ENCODE measurements at places on chromosomes 12 and 14.

DNA sequence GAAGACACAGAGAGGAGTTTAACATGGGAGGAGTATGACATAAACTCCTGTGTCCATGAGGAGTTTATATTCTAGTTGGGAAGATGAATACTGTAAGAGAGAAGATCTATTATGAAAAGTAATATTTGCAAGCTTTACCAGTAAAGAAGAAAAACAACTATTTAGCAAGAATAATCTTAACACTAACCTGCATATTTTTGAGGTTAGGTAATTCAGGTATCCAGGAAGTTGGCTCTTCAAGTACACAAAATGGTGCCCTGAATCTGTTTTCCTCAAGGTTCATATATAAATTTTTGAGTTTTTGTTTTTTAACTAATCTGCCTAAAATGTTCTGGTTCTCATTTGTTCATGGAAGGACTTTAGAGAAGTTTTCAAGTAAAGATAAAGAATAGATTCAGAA lies 33.9 kb upstream of the KCNMB4 start:
- no peak for DNase-seq

DNA sequence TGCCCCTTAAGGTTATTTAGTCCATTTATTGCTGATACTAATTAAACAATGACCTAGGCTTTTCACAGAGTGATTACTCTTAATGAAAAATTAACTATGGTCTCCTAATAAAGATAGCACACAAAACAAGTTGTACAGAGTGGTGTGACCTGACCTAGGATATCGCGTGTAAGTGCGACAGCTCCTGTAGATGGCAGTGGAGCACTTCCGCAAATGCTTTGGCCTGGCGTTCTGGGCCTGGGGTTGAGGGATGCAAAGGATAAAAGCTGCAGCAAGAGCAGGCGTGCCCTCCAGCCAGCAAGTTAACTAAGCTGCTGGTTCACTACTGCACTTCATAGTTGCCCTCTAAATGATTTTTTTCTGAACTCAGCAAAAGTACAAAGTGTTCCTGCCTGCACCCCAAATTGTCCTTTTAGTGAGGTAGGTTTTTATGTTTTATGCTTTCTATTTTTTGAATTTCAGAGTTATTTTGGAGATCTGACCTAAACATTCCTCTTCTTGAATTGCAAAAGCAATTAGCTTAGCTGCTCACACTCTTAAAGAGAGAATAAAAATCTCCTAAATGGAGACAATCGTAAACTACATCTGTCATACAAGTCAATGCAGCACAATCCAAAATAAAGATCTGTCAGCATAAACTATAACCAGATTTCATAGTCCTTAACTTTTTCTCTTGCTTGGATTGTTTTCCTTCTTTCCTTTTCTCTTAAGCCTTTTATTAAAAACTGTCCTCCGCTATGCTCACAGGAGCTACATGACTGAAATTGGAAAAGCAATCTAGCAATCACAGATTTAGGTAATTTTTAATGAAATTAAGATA lies 379.6 kb downstream of the LRIG3 start:
- DNase-seq: peak; percentile 12

GRCh38 chr12:16962889-16963288 lies 356.9 kb upstream of the LMO3 start:
- no peak for DNase-seq

DNA sequence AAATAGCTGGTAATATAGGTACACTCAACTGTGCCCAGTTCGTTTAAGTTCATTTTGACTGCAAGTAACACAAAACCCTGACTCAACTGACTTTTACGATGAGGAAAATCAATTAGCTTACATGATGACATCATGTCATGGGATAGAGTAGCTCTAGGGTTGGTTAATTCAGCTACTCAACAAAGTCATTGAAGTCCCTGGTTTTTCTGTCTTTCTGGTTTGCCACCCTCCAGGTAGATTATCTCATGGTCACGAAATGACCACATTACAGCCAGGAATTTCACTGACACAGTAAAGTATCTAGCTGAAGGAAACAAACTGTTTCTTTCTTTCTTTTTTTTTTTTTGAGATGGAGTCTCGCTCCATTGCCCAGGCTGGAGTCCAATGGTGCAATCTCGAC lies 68.5 kb upstream of the FUT8 start:
- no peak for DNase-seq

DNA sequence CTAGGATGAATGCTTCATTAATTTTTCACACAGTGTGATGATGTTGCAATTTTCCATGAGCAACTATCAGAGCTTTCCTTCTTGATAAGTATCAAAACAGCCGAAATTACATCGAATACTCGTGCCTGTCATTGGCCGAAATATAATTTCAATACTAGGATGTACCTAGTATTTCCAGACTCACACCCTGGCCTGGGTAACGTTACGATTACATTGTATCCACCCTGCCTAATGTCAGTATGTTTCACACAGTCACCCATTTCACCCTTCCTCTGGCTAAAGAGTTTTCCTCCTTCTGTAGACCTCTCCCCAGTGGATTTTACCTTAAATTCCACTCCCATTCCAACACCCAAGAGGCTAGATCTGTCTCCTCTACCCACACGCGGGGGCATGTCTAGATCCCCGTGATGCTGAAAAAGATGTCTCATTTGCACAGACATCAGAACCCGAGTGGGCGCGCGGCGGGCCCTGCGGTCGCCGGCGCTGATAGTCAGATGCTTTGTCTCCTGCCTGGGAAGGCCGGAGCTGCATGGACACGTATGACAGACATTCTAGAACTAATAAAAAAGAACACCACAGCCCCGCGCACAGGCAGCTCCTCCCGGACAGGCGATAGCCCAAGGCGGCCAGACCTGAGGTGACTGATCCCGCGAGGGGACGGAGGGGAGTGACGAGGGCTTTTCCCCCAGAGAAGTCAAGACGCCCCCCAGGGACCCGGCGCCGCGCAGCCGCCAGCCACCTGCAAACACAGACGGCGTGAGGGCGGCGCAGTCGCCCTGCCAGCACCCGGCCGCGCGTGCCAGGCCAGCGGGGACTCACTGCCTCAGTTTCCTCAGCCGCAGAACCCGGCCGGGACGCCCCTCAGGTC lies 723 bp downstream of the KIF21A start:
- peak; percentile 58 for DNase-seq

- DNase-seq: no peak
Measured at GRCh38 chr12:53644133-53644532, 18.0 kb upstream of the ATF7 start.

- no peak for DNase-seq
Measured at GRCh38 chr14:97248973-97249372, 451.8 kb downstream of the VRK1 start.

DNA sequence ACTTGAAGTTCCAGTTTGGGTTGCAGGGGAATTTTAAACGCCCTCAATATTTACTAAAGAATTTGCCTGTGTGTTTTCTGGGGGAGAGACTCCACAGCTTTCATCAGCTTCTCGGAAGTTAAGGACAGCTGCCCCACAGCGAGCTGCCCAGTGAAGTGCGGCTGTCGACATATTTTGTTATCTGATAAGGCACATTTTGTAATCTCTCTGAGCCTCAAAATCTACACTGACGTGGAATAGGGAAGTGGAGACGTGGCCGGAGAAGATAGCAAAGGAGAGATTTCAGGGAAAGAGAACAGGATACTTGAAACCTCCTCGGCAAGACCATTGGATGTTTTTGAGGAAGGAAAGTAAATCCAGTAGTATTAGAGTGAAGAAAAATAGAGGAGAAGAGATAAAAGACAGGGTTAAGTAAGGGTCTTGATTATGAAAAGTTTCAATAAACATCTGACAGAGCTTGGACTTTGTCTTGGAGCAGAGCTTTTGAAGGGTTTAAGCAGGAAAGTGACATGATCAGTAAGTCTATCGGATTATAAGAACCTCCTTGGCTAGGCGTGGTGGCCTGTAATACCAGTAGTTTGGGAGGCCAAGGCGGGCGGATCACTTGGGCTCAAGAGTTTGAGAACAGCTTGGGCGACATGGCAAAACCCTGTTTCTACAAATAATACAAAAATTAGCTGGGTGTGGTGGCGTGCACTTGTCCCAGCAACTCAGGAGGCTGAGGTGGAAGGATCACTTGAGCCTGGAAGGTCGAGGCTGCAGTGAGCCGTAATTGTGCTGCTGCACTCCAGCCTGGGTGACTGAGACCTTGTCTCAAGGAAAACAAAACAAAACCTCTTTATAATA lies 1.1 kb downstream of the POLR3B start:
- peak; percentile 4 for DNase-seq

DNA sequence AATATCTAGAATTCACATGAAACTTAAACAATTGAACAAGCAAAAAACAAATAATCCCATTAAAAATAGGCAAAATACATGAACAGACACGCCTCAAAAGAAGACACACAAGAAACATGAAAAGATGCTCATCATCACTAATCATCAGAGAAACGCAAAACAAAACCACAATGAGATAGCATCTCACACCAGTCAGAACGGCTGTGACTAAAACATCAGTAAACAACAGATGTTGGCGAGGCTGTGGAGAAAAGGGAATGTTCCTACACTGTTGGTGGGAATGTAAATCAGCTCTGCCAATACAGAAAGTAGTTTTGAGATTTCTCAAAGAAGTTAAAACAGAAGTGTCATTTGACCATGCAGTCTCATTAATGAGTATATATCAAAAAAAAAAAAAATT lies 121.3 kb downstream of the PTPRO start:
- no peak for DNase-seq

DNA sequence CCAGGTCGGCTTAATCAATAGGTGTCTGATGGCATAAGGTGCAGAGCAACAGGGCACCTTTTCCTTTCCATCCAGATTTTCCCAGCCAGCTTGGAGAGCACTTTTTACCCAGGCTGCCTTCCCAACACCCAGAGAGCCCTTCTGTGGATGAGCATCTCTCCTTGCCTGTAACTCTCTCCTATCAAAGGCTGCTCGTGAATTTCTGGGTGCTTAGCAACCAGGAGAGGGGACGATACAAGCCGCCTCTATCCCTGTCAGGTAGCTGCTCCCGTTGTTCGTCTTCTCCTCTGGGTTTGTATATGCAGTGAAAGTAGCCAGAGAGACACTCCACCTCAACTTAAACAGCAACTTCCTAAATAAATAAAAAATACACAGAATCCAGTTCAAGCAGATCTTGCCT lies 124.2 kb downstream of the CACNA1C start:
- no peak for DNase-seq

GRCh38 chr14:40682131-40682913 lies 924.4 kb upstream of the LRFN5 start:
- no peak for DNase-seq

DNA sequence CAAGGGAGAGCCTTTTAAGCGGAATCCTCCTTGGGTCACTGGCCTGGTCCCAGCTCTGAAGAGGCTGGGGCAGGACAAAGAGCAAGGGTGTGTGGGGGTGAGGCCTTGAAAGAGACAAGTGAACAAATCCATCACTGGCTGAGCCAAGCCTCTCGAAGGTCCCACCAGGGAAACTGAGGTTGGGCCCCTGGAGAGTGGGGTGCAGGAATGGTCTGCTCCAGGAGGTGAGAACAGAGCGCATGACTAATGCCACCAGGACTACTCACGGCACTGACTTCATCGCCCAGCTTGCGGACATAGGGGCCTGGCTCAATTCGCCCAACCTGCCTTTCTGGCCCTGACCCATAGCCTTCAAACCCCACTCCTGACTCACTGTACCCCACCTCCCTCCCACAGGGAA lies 19.2 kb upstream of the DEGS2 start:
- DNase-seq: no peak

DNA sequence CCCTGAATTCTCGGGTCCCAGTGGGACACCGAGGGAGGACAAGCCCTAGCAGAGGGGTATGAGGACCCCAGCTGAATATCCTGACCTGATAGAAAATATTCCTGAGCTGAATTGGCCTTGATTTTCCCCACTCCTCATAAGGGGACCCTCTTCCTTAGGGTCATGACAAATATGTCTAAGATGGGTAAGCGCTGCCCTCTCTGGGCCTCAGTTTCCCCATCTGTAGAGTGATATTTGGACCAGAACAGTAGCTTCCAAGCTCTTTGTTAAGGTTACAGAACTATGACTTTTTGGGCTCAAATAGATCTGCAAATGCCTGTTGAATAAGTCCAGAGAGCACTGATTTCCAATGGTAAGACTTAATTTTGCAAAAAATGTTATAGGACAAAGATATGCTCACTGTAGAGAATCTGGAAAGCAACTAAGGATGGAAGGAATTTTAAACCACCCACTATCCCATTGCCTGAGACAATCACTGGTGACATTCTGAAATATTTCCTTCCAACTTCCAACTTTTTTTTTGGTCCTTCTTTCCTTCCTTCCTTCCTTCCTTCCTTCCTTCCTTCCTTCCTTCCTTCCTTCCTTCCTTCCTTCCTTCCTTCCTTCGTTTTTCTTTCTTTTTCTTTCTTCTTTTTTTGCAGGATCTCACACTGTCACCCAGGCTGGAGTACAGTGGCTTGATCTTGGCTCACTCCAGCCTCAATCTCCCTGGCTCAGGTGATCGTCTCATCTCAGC lies 32.0 kb downstream of the MYL2 start:
- DNase-seq: no peak

GRCh38 chr14:97584528-97584927 lies 787.3 kb downstream of the VRK1 start:
- DNase-seq: no peak

GRCh38 chr14:89040080-89040459 lies 215.6 kb downstream of the TTC8 start:
- no peak for DNase-seq

- DNase-seq: no peak
Measured at GRCh38 chr14:74660863-74661262, 48.8 kb upstream of the LTBP2 start.

DNA sequence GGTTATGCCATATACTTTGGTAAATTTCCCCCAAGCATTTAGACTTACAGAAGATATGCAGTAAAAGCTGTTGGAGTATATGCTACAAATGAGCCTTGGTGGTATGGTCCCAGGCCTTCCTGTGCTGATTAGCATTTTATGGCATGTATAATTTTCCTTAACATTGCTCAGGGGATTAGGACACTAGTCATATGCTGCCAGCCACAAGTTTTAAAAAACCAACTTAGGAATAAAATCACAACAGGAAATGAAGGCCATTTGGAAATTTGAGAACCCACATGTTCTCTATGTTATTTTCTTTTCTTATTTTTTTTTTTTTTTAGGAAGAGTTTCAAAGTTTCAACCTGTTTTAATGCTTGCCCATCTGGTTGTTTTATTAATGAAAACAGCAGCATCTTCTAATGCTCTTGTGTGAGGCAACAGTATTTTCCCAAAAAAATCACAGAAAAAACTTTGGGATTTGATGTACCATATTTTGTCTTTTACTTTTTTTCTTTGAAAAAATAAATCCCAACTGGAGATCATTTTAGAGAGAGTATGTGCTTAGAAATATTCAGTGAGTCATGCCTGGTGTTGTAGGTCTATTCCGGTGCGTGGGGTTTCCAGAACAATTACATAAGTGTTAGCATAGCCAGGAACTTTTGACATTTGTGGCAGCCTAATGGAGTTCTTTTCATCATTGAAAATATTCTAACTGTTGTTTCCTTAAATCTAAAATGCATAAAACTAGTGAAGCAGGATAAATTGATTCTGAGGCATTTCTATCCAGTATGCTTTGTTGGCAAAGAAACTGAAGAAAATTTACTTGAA lies 21.7 kb upstream of the DUSP6 start:
- DNase-seq: no peak

GRCh38 chr14:89268514-89268913 lies 148.5 kb downstream of the FOXN3 start:
- no peak for DNase-seq

Data from activated CD4-positive, alpha-beta T cell treated with anti-CD3 and anti-CD28 coated beads, Interleukin-2, amount 50 U/mL, for 48 hours (primary cell).